Muscle of arm (tissue), 14 donors: ENCODE measurements at places on chromosomes 4 and X. TPM values are rescaled to one million over a fixed set of nuclear protein-coding genes. Genes with fewer than 3 reads are reported as not detected.
A peak's percentile ranks its signal among the peaks of the same experiment; 100 is the strongest.

Gene DGAT2L6
- polyA plus RNA-seq, result not detected

Gene USP26
- not detected for polyA plus RNA-seq

Gene DRD5
- polyA plus RNA-seq, result 0.37 TPM

- peak; percentile 73 for DNase-seq
Measured at GRCh38 chr4:169566021-169566818, 46.2 kb downstream of the NEK1 start.
